ENCODE measurements at places on chromosomes 7 and 10.

GRCh38 chr7:64886956-64887545 lies 16.0 kb upstream of the ZNF273 start:
- DNase-seq: no peak

DNA sequence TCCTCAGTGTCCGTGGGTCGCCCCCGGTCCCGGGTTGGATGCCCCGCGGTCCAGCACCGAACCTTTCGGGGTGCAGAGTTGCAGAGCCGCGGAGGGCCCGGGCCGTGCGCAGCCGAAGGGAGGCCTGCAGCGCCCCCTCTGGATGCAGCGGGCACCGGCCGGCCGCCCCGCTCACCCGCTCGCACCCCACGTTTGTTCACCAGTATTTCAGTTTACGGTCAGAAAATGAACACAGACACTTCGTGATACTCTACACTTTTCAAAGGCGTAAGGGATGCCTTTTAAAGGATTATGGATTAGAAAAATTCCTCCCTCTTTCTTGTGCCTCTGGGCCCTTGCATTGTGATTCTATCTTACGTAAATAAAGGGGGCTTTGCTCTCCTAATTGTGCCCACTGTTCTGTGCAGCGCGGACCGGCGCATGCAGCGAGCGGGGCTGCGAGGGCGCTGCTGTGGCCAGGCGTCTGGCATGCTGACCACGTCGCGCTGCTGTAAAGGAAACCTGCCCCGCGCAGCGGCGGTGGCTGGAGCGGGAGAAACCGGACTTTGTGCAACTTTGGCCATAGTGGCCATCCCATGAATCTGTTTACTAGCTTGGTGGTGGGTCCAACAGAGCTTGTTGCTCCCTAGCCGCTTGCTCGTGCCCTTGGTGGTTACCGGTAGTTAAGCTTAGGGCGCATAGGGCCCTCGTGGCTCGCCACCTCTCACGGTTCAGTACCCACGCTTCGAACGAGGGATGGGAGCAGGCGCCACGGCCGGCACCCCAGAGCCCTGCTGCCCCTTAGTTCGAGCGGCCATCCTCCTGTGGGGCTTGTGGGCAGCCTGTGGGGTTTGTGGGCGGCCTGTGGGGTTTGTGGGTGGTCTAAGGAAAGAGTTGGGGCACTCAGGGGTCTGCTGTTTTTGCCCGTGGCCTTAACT lies 739 bp upstream of the MEST start:
- no peak for DNase-seq

- no peak for DNase-seq
Observed at GRCh38 chr7:68279827-68280400, 1283.3 kb downstream of the TYW1 start.

DNA sequence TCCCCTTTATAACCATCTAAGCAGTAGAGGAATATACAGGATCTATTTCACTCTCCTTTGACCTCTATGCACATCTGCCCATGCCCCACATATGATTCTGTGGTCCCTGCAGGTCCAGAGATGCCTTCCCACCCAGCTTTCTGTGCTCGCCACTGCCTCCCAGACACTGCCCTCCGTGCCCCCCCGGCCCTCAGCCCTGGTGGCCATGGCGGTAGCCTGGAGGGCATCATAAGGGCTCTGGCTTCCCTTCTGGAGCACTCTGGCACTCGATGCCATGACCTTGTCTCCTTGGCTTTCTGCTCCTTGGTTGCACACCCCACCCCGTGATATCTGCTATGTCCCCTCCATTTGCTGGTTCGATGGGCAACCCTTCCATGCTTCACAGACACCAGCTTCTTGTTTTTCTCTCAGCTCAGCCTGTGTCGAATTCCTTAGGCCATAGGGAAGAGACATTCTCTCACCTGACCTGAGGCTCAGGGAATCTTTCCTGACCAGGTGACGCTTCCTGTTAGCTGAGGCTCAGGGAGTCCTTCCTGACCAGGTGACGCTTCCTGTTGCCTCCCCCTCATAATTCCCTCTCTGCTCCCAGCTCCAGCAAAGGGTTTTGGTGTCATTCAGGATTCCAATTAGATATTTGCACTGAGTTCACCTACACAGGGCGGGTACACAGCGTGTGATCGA lies 100.4 kb upstream of the GLI3 start:
- DNase-seq: no peak

DNA sequence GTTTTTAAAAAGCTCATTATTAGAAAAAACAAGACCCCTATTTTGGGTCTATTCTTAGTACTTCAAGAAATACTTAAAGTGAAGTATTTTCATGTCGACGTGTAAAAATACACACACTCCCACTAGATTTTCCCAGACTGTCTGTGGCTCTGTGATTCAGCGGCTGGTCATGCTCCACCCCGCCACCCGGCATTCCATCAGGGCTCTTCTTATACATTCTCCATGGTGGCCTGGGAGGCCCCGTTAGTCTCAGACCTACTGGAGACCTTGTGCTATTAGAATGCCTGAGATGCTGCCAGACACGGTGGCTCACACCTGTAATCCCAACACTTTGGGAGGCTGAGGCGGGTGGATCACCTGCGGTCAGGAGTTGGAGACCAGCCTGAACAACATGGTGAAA lies 13.1 kb downstream of the TECPR1 start:
- DNase-seq: no peak

DNA sequence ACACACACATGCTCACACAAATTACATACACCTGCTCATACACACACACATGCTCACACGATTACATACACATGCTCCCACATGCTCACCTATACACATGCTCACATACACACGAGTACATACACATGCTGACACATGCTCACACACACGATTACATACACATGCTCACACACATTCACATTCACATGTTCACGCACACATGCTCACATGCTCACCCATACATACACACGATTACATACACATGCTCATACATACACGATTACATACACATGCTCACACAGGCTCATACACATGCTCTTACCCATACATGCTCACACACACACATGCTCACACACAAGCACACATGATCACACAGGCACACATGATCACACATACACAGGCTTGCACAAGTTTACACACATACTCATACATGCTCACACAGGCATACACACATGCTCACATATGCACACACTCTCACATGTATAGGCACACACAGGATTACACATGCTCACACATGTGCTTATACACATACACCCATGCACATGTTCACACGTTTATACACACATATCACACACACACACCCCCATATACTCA lies 118.5 kb downstream of the PAXIP1 start:
- DNase-seq: no peak

- DNase-seq: no peak
Observed at GRCh38 chr10:17443707-17444387, 10.5 kb downstream of the ST8SIA6 start.

GRCh38 chr10:119051775-119052174 lies 22.3 kb downstream of the NANOS1 start:
- DNase-seq: no peak

- DNase-seq: no peak
Observed at GRCh38 chr10:130377986-130378540, 241.9 kb downstream of the GLRX3 start.

DNA sequence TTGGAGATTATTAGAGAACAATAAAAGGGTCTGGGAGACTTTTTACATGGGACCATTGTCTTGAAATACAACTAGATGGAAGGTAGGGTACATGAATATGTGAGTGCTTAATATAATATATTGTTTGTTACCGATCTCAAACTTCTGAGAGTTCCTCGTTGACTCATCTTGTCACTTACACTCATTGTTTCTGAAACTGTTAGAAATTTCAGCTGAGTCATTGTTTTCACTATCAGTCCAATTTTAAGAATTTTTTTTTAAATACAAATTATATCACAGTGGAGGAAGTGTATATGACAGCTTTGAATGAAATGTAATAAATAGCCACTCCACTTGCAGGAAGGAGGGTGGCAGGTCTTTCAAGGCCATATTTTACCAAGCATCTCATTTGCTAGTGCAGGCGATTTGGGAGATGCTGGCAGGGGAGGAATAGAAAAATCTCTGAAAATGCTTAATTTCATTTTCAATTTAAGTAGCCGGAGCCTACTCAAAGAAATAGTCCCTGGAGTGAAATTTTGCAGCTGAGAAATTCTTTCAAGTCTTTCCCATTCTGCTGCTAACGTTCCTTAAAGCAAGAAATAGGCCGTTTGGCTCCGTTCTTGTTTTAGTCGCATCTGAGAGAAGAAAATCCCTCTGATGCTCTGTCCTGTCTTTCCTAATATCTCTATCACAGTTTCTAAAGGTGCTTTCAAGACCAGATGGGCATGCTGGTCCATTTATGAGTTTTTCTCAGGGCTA lies 1404.2 kb upstream of the CELF2 start:
- DNase-seq: no peak

DNA sequence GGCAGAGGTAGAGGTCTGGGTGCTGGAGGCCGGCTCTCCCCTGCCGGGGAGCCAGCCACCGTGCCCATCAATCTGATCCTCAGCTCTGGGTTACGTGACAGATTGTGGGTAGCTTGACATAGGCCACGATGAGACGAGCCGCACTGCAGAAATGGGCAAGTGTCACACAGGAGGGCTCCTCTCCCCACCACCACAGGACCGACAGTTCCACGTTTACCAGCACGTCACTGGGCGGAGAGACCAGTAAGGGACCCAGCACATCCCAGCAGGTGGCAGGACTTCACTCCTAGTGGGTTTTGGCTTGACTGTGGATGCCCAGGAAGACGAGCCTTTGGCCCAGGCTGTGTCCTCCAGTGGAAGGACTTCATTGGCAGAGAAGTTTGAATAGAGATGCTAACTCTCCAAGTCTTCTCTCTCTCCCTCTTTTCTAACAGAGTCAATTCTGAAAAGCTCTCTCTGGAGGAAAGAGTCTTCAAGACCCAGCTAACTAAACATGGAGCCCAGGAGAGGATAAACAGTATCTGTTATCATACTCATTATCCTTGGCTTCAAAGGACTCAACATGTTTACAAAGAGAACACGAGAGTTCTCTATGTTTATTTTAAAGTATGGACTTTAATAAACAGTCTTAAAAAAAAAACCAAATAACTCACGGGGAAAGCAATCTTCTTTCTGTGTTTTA lies 129.3 kb upstream of the JCAD start:
- no peak for DNase-seq

GRCh38 chr7:127245607-127246006 lies 7.1 kb downstream of the GRM8 start:
- no peak for DNase-seq

DNA sequence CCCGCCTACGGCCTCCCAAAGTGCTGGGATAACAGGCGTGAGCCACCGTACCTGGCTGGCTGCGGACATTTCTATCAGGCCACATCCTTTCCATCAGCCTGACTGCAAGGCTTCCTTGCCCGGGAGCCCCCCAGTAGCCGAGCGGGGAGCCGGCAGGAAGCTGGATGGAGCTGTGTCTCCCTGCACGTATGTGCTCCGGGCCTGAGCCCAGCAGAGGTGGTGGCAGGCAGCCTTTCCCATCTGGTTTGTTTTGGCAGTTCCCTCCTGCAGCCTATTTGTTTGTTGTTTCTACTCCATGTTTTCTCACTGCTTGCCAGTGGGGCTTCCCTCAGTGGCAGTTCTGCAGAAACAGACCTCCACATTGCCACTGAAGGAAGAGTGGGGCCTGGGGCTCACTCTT lies 5.4 kb downstream of the POP7 start:
- no peak for DNase-seq

DNA sequence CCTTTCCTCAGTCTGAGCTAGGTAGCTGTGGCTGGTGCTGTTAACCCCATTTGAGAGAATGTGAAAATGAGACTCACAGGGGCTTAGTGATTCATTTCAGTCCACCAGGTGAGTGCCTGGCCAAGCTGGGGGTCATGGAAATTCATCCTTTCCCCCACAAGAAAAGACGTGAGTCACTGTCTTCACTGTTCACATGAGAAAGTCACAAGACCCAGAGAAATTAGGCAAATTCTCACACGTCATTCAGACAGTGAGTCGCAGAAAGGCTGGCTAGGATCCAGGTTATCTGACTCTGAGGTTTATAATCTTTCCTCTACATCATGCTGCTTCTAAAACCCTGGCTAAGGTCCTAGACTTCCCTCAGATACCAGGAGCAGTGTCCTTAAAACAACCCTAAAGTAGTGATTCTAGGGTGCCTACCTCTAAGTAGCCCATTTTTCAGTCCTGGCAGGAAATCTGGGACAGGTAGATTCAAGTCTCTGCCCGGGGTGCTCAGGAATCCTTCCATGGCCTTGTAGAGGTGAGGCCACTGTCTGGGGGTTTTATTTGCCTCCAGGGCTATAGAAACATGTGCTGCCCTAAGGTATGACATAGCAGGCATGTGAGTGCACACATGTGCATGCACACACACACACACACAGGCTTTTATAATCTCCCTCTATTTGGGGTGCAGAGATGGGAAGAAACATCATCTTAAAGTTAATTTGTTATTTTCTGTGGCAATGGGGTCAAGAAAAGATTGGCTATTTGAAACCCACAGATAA lies 427.9 kb upstream of the CELF2 start:
- DNase-seq: peak; percentile 0

DNA sequence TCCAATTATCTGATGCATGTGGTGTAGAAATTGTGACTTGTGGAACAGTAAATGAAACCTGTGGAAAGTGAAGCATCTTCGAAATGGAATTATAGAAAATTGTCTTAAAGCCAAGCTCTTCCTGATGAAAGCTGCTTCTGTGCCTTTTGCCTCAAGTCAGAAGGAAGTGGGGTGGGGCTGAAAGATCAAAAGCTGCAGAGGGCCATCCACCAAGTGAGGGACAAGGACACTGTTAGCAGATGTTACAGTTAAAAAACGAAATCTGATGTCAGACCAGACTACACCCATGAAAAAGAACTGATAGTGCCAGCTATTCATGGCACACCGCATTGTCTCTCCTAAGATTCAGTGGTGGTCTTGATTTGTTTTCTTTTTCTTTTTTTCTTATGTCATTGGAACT lies 23.8 kb upstream of the WASL start:
- no peak for DNase-seq

DNA sequence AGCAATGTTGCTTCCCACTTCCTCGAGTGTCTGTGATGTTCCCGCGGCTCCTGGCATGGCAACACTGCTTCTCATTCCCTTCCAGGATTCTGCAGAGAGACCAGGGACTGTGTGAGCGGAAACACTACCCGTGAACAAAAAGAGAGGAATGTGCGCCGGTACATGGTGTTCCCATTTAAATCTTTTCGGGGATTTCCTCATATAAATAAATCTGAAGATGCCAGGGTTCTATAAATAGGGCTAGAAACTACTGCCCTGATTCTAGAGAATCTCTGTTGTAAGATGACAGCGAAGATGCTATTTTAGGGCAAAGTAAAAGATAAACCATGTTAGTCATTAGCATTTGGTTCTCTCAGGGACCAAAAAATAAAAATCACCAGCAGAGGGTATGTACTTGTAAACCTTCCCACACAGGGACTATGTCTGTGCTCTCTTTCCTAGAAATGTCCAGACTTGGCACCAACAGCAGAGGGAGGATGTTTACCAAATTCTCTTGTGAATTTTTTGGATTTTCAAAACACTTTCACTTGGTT lies 92.2 kb upstream of the DDC start:
- peak; percentile 55 for DNase-seq

GRCh38 chr7:41862261-41862660 lies 159.4 kb upstream of the INHBA start:
- no peak for DNase-seq

GRCh38 chr7:38773430-38773829 lies 135.6 kb downstream of the VPS41 start:
- DNase-seq: peak; percentile 48

All from HFFc6 (cell line).